ENCODE measurements at places on chromosomes 5 and 9.
A peak's percentile ranks its signal among the peaks of the same experiment; 100 is the strongest.

- no peak for DNase-seq
These were observed 827 bp upstream of the CSNK1A1 start for GRCh38 chr5:149552038-149552494.

DNA sequence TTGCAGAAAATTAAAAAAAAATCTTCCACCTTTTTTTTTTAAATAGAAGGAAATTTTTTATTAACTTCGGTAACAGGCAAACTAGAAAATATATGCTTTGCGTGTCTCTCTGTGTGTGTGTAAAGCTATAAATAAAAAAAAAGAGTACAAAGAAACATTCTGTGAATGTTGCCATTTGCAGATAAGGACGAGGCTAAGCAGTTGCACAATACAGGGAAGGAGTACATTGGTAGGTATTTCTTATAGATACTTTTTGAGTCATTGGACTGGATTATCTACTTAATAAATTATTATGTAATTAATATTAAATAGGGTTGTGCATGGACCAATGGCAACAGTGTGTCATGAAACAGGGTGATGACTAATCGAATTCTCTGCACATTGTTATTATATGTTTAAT lies 102.4 kb downstream of the CAMK4 start:
- DNase-seq: no peak

- no peak for DNase-seq
These were observed 14.0 kb upstream of the TRAF1 start for GRCh38 chr9:120940573-120940972.

- DNase-seq: no peak
These were observed 606.6 kb downstream of the PRELID2 start for GRCh38 chr5:145228564-145228963.

DNA sequence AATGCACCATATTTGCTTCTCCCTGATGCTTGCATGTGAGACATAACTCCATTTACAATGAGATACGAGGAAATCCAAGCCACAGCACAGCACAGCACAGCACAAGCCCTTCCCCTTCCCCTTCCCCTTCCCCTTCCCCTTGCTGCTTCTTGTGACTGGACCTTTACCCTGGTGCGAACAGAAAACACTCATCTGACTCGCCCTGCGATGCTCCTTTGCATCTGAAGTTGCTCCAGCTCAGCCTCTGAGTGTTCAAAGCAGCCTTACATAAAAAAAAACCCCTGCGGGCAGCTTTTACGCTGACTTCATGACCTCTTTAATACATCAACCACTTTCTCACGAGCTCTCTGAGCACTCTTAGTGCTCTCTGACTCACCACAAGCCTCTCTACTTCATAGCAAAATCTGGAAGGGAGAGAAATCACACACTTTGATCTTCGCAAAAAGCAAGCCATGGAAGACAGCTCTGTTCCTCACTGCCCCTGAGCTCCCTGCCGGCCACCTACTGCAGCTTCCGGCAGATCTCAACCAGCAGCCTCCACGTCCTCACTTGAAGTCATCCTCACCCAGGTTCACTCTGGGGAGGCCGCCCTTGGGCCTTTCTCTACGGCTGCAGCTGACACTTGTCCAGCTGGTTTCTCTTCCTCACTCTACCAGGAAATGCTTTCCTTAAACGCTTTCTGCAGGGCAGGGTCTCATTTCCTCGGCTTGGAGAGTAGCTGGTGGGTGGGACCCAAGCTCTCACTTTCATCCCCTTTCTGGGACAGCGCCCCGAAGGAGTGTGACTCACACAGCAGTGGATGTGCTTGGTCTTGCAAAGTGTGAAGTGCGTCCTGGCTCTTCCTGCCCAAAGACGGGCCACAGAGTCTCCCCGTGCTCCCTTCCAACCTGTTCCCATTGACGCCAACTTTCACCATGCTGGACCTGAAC lies 5.3 kb downstream of the SLC34A1 start:
- no peak for DNase-seq

DNA sequence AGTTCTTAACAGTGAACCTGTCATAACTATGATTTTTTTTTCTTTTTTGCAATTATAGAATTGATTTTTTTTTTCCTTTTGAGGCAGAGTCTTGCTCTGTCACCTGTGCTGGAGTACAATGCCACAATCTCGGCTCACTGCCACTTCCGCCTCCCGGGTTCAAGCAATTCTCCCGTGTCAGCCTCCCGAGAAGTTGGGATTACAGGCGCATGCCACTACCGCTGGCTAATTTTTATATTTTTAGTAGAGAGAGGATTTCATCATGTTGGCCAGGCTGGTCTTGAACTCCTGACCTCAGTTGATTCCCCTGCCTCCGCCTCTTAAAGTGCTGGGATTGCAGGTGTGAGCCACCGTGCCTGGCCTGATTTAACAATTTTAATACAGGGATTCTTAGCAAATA lies 21.4 kb downstream of the UGCG start:
- no peak for DNase-seq

GRCh38 chr5:33238826-33239695 lies 201.7 kb upstream of the TARS1 start:
- DNase-seq: no peak

GRCh38 chr5:14902826-14903560 lies 31.4 kb upstream of the ANKH start:
- DNase-seq: no peak

DNA sequence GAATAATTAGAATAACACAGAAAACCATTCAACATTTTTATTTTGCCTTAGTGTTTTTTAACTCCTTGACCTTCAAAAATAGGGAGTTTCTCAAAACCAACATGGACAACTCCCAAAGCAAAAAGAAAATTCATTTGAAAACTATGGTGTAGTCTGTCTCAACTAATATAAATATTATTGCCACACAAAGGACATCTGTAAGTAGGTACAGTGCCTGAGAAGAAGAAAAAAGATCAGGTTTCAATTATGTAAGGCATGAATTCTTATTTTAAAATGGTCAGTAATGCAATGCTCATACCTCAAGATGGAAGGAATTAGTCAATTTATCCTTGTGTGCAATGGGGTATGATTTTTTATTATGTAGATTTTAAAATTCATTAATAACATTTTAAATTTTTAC lies 109.6 kb upstream of the CNTLN start:
- no peak for DNase-seq

DNA sequence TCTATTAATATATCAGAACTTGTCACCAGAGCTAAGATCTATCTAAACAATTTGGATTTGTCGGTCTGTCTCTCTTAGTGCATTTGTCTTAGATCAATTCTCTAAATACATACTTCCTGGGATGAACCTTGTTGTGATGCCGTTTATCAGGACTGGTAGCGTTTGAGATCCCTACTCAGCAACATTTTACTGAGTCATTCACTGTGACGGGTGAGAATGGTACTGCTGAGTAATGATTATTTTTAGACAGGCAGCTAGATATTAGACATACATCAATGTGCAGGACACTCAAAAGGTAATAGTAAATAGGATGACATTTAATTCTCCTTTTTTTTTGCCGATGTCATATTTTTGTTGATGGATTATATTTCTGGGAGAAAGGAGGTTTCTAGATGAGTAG lies 209.0 kb downstream of the CSNK1G3 start:
- no peak for DNase-seq

- DNase-seq: no peak
These were observed 41.0 kb upstream of the ANGPTL2 start for GRCh38 chr9:127163409-127163808.

GRCh38 chr5:35488055-35488454 lies 129.6 kb upstream of the SPEF2 start:
- DNase-seq: no peak

- DNase-seq: no peak
These were observed 5.4 kb downstream of the UBE2QL1 start for GRCh38 chr5:6453937-6454560.

DNA sequence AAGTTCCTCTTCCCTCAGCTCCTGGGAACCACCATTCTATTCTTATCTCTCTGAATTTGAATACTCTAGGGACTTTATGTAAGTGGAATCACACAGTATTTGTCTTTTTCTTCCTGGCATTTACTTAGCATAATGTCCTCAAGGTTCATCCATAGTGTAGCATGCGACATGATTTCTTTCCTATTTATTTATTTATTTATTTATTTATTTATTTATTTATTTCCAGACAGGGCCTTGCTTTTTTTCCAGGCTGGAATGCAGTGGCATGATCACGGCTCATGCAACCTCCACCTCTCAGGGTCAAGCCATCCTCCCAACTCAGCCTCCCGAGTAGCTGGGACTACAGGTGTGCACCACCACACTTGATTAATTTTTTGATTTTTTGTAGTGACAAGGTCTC lies 142.1 kb downstream of the GPBP1 start:
- no peak for DNase-seq

DNA sequence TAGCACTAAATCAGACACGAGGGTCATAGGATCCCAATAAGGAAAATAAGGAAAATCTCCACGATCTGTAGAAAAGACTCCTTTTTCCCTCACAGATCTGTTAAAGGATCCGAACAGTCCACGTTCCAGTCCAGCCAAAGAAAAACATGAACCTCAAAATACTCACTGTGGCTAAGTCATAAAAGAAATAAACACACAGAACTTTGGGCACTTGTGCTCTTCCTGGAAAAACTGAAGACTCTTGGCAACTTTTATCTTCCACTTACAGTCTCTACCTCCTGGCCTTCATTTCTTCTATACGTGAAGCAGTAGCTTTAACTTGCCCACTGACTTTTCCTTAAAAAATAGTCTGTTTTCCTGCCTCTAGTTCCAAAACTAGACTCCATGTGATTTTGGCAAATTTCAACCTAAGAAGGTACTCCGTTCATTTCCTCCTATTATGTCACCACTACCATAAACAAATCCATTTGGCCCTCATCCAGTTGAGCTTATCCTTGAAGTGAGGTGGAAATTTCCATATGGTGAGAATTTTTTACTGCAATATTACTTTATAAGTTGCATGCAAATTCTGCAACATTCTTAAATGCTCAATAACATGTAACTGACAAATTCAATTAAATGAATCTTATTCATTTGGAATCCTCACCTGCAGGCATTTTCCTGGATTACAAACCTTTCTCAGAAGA lies 5.3 kb upstream of the LHFPL2 start:
- DNase-seq: no peak

DNA sequence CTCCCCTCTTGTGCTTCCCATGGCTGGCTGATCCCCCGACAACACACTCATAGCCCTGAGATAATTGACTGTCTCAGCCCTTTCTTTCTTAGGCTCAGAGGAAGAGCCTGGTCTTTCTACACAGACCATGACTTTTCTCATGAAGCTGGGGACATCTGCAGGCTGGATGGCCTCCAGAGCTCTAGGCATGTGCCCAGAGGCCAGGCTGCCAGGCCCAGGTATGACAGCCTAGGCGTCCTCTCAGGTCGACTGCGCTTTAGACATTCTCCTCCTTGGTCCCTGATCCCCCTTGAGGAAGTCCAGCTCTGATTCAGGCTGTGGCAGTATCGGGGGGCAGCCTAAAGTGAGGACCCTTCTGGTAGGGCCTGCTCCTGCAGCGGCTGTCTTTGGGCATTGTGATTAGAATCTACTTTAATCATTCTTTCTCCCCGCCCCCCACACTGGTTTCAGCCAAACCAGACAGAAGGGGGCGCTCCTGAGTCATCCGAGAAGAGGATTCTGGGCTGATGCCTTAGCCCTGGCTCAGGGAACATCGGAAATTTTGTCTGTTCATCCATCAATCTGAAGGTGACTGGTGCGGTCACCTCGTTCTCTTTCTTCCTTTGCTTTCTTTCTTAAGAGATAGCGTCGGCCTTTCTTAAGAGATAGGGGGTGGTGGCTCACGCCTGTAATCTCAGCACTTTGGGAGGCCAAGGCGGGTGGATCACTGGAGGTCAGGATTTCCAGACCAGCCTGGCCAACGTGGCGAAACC lies 66.5 kb upstream of the HSPA9 start:
- peak; percentile 64 for DNase-seq

GRCh38 chr5:154829589-154830218 lies 20.7 kb downstream of the FAXDC2 start:
- DNase-seq: no peak

DNA sequence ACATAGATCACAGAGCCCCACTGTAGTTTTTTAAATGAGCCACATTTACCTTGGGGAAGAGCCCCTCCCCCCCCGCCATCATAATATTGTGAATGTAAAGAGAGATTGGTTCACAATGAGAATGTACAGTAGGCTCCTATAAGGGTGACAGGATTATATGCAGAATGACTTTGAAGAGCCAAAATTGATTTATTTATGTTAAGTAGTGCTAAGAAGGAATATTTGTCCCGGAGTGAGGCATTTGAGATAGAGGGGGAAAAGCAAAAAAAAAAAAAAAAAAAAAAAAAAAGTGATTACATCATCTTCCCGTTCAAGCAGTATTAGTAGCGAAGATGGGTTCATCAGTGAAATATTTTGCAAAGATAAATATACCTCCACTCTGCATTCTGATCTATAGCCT lies 73.9 kb downstream of the PIK3R1 start:
- DNase-seq: no peak

GRCh38 chr5:169803077-169803981 lies 166.3 kb downstream of the DOCK2 start:
- no peak for DNase-seq

- no peak for DNase-seq
These were observed 114.4 kb downstream of the TENT4A start for GRCh38 chr5:6827526-6828219.

DNA sequence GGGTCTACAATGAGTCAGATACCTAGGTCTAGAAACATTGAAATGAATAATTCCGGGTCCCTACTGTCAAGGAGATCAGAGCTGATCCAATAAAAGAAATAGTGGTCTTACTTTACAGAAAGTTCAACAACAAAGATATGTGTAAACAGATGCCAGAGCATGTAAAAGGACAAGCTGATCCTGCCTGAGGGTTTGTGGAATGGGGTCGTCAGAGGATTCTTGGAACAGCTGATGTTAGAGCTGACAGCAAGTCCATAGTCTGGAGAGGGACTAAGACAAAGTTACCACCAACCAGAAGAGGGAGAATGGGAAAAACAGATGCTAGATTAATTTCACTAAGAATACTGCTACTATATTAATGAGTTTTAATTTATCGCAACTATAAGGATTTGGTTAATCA lies 71.5 kb downstream of the FREM1 start:
- no peak for DNase-seq

GRCh38 chr5:146521403-146522106 lies 5.6 kb upstream of the GPR151 start:
- no peak for DNase-seq

DNA sequence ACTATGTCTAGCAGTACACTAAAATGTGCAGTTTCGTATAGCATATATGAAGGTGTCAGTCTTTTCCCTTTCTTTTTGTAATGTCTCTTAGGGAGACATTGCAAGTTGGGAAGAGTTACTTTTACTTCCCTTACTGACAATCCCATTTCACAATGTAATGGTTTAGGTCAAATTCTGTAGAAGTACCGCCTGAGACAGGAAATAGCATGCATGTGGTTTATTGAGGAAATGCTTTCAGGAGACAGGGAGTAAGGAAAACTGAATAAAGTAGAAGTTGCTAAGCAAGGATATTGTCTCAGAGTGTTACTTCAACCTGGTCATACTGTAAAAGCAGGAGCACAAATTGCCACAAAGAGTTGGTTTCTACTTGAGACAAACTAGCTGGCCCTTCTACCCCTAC lies 32.1 kb upstream of the MSANTD3 start:
- no peak for DNase-seq

DNA sequence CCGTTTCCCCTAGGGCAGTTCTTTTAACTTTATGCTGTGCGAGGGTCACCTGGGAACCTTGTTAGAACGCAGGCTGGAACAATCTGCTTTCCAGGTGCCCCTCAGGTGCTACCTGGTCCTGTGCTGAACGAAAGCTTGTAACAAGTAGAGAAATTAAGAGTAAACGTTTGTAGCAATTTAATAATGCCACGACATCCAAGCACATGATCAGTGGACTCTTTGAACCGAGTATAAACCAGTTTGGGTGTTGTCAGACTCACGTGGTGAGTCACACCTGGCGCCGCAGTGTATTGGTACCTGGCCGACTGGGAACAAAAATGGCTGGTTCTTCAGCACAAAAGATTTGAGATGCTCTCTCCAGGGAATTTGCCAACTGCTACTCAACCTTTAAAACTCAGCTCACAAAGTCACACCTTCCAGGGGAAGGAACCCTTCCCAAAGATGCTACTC lies 926 bp upstream of the MYO10 start:
- DNase-seq: no peak

All from COR-L47 (cell line).